ENCODE measurements at places on chromosomes 11 and 22. TPM values are rescaled to one million over a fixed set of nuclear protein-coding genes. Genes with fewer than 3 reads are reported as not detected.

The NFAM1 gene
- 0.05 TPM for total RNA-seq

The MS4A4E gene
- not detected for total RNA-seq

The EXPH5 gene
- total RNA-seq, result 3.3 TPM

The C22orf31 gene
- not detected for total RNA-seq

The LRRC10B gene
- not detected for total RNA-seq

The GGT1 gene
- total RNA-seq, result 32.7 TPM

The GAS2 gene
- total RNA-seq, result 2.3 TPM

The SAA4 gene
- not detected for total RNA-seq

The PHF21B gene
- not detected for total RNA-seq

Data from activated naive CD4-positive, alpha-beta T cell treated with anti-CD3 and anti-CD28 coated beads, Interleukin-2, amount 10 ng/mL, durations not matched to agents 5 hours and 36 hours (primary cell).